ENCODE measurements at places on chromosomes 5 and 9. TPM values are rescaled to one million over a fixed set of nuclear protein-coding genes. Genes with fewer than 3 reads are reported as not detected.

- no peak for DNase-seq
Measured at GRCh38 chr5:113900816-113901215, 387.3 kb downstream of the YTHDC2 start.

GRCh38 chr5:39283231-39283818 is 64.0 kb upstream of the FYB1 start:
- DNase-seq = peak; percentile 68

GRCh38 chr5:142780871-142781270 is 10.7 kb downstream of the ARHGAP26 start:
- no peak for DNase-seq

GRCh38 chr9:137017791-137018497 is 10.1 kb downstream of the ABCA2 start:
- peak; percentile 86 for DNase-seq

DNA sequence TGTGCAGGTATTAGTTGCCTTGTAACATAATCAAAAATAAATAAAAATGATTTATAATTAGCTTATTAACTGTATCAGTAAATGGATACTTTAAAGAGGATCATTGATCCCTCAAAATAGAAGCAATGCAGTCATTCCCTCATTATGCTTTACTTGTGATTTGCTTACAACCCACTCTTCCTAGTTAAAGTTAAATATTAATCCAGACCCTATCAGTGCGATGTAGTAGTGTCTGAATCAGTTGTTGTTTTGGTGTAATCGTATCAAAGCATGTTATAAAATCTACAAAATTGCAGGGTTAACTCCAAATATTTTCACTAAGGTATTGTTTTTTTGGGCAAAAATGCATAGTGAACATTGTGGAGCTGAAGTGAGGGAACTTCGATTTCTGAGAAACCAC is 17.6 kb downstream of the TENT4A start:
- DNase-seq = no peak

MORN5 gene
- not detected for total RNA-seq

GRCh38 chr9:5650356-5651105 is 21.6 kb downstream of the RIC1 start:
- DNase-seq = no peak

- no peak for DNase-seq
Measured at GRCh38 chr5:100762108-100762507, 141.0 kb downstream of the ST8SIA4 start.

DNA sequence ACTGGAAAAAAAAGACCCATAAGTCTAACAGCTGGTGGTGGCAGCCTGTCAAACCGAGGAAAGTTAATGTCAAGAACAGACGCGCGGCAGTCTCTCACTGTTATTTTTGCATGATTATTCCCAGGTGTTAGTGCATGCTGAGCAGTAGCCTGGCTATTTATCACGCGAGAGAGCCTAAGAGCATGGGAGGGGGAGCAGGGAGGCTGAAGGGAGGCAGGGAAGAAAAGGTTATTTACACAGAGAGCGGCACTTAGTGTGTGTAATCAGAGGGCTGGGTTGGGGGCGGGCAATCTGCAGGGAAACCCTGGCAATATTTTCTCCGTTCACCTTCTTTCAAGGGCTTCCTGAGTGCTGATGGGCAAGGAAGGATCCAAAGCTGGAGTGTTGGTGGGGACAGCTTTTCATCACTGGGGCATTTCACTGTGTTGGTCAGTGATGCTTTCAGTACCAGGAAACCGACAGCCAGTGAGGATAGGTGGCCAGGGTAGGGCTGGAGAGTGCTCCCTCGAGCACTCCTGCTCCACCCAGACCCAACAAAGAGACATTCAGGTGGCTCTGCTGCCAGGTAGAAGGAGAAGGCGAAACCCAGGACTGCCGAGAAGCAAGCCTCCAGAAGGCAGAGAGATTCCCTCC is 39.6 kb downstream of the ZNF608 start:
- no peak for DNase-seq

DNA sequence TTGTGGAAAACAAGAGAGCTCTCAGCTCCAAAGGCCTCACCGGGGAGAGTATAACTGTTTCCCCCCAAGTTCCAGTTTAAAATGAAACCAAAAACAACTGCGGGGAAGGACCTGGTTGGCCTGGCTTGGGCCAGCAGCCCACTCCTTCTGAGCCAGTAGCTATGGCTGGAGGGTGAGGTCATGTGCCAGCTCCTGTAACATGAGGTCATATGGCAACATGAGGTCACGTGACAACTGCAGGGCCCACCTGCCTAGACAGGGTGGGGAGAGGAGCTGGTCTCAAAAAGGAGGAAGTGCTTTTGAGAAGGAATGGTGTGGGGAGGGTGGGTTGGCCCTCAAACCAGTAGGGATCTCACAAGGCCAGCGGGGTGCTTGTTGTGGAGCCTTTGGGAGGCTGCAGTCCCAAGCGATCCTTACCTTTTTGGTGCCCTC is 29.3 kb upstream of the CRB2 start:
- DNase-seq = no peak

DNA sequence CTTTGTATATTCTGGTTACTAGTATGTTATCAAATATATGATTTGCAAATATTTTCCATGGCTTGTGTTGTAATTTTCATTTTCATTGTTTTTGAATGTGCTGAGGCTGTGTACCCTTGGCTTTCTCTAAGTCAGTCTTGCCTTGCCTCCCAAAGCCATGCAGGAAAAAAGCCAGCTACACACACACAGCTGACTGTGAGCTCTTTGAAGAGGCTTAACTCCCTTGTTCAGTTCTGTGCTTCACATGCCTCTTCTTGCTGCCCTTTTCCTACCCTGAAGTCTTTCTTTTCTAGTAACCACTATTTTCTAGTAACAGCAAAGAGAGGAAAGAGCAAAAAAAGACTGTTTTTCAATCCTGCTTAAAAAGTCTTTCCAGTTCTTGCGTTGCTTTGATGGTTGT is 53.9 kb downstream of the KCNN2 start:
- DNase-seq = no peak

HTR1A gene
- total RNA-seq = not detected

GRCh38 chr9:130638284-130639123 is 25.9 kb upstream of the PRDM12 start:
- peak; percentile 65 for DNase-seq

DNA sequence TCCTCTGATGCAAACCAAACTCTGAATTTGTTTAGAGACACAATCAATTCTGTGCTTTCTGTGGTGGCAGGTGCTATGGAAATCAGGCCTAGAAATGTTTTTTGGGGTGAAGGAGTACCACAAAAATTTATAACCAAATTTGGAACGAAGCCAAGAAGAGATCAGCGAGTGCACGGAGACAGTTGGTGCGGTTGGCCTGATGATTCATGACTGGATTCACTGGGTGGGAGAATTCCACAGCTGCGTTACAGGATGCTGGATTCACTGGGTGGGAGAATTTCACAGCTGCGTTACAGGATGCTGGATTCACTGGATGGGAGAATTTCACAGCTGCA is 135.6 kb upstream of the IRX4 start:
- DNase-seq = no peak

- DNase-seq = no peak
Measured at GRCh38 chr5:149423049-149423793, 44.1 kb upstream of the IL17B start.

THG1L gene
- 16.6 TPM for total RNA-seq

DNA sequence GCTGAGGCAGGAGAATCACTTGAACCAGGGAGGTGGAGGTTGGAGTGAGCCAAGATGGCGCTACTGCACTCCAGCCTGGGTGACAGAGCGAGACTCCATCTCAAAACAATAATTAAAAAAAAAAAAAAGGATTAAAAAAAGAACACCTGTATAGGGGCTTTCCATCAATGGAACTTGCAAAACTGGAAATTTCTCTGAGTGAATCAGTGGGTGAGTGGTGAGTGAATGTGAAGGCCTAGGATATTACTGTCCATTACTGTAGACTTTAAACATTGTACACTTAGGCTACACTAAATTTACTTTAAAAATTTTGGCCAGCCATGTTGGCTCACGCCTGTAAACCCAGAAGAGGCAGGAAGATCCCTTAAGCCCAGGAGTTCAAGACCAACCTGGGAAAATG is 5.7 kb upstream of the RARS1 start:
- no peak for DNase-seq

DNA sequence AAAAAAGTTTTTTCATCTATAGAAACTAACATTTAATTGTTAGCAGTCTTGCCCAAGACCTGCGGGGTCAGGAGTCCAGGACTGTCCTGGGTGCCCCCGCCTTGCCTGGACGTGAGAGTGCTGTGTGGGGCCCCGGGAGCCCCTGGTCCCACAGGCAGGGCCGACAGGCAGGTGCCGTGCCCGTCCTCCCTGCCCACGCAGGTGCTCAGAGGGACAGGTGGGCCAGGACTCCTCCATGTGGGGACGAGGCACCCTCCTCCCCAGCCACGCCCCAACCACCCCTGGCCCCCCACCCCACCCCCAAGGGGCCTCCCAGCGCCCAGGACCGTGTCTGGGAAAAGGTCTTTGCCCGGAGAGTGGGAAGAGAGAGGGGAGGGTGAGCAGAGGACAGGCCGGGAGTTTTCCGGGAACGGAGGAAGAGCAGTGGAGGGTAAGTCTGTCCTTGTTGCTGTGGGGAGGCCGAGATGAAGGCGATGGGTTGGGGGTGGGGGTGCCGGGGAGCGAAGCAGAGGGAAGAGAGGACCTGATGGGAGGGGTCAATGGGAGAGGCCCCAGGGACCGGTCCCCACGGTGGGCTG is 2.7 kb upstream of the LCN12 start:
- no peak for DNase-seq

DNA sequence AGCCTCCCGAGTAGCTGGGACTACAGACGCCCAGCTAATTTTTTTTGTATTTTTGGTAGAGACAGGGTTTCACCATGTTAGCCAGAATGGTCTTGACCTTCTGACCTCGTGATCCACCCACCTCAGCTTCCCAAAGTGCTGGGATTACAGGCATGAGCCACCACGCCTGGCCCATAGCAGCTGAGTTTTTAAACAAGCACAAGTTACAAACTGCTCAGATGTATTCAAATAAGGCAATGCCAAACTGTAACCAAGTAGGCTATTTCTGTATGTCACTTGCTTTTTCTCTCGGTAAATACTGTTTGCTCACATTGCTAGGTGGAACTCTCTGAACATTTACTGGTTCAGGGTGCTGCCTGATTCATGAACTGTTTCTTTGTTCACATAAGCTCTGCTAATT is 799.3 kb upstream of the NUDT12 start:
- no peak for DNase-seq

GRCh38 chr5:61941637-61942036 is 364.4 kb upstream of the KIF2A start:
- DNase-seq = no peak

GRCh38 chr5:115458003-115458409 is 86.6 kb downstream of the FEM1C start:
- no peak for DNase-seq

TMEM8B gene
- total RNA-seq = 2.0 TPM

DNA sequence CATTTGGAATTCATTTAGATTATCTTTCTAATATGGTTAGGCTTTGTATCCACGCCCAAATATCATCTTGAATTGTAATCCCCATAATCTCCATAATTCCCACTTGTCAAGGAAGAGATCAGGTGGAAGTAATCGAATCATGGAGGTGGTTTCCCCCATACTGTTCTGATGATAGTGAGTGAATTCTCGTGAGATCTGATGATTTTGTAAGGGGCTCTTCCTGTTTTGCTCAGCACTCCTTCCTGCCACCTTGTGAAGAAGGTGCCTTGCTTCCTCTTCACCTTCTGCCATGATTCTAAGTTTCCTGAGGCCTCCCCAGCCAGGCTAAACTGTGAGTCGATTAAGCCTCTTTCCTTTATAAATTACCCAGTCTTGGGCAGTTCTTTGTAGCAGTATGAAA is 527.5 kb upstream of the ARRDC3 start:
- no peak for DNase-seq

EPB41L4B gene
- 11.8 TPM for total RNA-seq

- peak; percentile 41 for DNase-seq
Measured at GRCh38 chr5:115962239-115962564, at the start of gene LVRN. Gene LVRN (plus strand): TSS chr5:115962475. CDS start chr5:115962618, 143 bp downstream.

DNA sequence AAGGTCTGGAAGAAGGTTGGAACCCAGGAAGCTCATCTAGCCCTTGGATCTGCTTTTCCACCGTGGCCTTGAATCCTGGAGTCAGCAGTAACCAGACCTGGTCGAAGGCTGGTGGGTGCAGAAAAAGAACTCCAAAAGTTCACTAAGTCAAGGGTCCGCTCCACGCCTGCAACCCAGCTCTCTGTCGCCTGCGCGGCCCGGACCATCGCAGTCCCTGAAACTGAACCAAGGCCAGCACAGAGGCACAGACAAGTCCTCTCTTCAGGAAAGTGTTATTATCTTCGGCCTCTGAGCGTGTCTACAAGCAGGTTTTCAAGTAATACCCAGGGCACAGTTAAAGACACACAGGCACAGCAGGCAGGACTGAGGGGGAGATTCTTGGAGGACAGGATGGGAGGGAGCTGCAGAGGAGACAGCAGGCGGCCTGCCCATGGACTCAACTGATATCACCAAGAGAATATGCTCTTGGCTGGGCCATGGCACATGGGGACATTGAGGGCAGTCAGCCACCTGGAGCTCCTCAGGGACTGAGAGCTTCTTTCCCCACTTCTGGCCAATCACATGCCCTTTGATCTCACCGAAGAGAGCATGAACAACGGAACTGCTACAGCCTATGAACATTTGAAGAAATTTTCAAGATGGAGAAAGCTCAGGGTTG is 45.8 kb upstream of the SEMA4D start:
- no peak for DNase-seq

DNA sequence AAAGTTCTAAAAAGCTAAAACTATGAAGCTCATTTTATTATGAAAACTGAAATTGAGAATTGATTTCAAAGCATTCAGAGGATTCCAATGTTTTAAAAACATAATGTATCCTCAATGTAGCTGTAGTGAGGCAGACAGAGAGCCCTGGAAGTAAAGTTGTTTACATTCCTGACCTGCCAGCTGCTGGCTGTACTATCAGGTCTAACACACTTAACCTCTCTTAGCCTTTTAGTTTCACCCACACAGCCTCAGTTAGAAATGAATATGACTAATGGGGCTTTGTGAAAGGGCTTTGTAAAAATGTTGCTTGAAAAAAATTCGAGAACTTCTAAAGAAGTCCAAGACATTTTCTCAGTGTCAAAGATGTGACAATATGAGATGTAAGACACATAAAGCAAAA is 122.6 kb downstream of the FBXL17 start:
- DNase-seq = no peak

DNA sequence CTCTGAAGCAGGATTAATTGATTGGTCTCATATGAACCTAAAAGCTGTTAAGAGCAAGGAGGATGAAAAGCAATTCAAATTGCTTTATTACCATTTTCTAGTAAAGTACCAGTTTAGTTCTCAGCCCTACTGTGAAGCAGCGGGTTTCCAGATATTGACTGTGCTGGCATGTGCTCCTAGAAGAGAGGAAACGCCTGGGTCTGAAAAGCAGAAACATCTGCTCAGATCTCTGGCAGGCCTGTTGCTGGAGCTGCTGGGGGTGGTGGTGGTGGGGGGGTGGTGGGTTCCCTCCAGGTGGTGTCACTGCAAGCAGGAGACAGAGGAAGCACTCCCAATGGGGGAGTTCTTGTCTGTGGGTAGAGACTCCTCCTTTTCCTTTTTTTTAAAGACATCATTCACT is 105.5 kb upstream of the ZNF462 start:
- peak; percentile 6 for DNase-seq

GRCh38 chr9:121357011-121357410 is 13.0 kb downstream of the STOM start:
- no peak for DNase-seq
